ENCODE measurements at places on chromosomes 1 and 21. TPM values are rescaled to one million over a fixed set of nuclear protein-coding genes. Genes with fewer than 3 reads are reported as not detected.

HUNK gene
- 0.14 TPM for polyA plus RNA-seq

RAB3GAP2 gene
- 10.8 TPM for polyA plus RNA-seq

RAP1A gene
- polyA plus RNA-seq = 64.2 TPM

DNA sequence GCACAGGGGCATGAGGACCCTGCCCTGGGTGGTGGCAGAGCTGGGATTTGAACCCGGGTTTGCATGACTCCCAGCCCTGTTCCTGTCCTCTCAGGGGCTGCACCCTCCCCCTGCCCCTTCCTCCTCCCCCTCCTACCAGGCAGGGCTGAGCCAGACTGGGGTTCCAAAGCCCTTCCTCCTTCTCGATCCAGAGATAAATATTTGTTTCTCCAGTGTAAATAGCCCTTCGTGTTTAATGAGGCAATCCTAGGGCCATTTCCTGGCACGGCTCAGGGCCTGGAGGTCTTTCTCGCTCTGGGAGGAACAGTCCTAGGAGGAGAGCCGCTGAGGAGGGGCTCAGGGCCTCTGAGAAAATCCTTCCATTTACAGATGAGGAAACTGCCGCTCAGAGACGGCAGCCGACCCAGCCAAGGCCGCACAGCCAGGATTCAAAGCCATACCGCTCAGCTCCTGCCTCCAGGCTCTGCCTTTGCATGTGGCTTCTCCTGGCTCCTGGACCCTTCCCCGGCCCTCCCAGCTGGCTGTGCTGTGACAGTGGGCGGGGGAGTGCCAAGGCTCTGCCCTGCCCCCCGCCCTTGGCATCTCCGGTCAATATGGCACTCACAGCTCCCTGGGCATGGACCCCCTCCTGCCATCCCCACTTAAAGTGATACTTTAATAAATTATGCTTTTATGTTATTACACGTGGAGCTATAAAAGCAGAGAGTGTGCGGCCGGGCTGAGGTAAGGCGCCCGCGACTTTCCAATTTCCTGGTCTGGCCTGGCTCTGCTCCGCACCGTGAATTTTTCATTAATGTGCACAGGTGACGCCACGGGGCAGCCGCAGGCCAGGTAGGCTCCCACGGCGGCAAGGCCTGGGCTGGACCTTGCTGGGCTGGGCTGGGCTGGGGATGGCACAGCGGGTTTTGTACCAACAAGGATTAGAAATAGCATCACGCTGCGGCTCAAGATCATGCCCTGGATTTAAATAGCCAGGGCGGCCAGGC lies 114.7 kb upstream of the WNT4 start:
- H3K4me3 ChIP-seq = no peak overlapping the region
- H3K4me1 ChIP-seq = no peaks in the 10 kb centered on the region
- no peak overlapping the region for H3K27ac ChIP-seq
- H3K36me3 ChIP-seq = no peaks in the 10 kb centered on the region

GRCh38 chr1:147641695-147642592 lies 28.4 kb downstream of the ACP6 start:
- H3K36me3 ChIP-seq = no peaks in the 10 kb centered on the region
- DNase-seq = peak; percentile 55
- H3K4me3 ChIP-seq = no peak overlapping the region
- H3K27me3 ChIP-seq = no peaks in the 10 kb centered on the region
- H3K27ac ChIP-seq = no peak overlapping the region

DNA sequence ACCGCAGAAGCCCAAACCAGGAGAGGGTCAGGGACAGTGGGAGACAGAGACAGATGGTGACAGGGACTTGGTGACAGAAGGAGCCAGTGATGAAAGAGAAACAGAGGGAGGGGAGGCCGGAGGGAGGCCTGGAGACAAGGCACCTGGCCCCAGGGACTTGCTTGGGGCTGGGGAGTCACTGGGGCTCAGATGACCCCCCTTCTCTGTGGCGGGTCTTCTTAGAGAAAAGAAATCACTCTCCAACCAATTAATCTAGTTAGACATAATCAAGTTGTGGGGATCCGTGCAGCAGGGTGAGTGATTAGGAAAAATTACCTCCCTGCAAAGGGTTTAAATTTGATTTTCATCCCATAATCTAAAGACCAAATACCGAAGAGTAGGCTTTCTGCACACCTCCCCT lies 519.8 kb downstream of the PTPRU start:
- no peak overlapping the region for H3K27ac ChIP-seq
- no peaks in the 10 kb centered on the region for H3K4me1 ChIP-seq
- H3K27me3 ChIP-seq = peaks cover 5% of the 10 kb centered on the region
- DNase-seq = no peak
- H3K36me3 ChIP-seq = no peaks in the 10 kb centered on the region
- no peak overlapping the region for H3K4me3 ChIP-seq

KRTAP10-11 gene
- polyA plus RNA-seq = not detected

KRTAP11-1 gene
- polyA plus RNA-seq = not detected

HES2 gene
- polyA plus RNA-seq = not detected

GRCh38 chr1:81671038-81671437 lies 129.7 kb upstream of the ADGRL2 start:
- H3K36me3 ChIP-seq = no peaks in the 10 kb centered on the region
- DNase-seq = no peak
- H3K27ac ChIP-seq = no peak overlapping the region
- H3K27me3 ChIP-seq = no peaks in the 10 kb centered on the region

- no peaks in the 10 kb centered on the region for H3K27me3 ChIP-seq
- H3K4me1 ChIP-seq = no peaks in the 10 kb centered on the region
- no peaks in the 10 kb centered on the region for H3K36me3 ChIP-seq
- no peak for DNase-seq
Observed at GRCh38 chr1:46642115-46642680, 25.6 kb upstream of the MOB3C start.

GRCh38 chr21:34795548-34796180 lies 126.9 kb downstream of the CLIC6 start:
- peaks cover 7% of the 10 kb centered on the region for H3K4me1 ChIP-seq
- no peak for DNase-seq
- no peak overlapping the region for H3K27ac ChIP-seq

DNA sequence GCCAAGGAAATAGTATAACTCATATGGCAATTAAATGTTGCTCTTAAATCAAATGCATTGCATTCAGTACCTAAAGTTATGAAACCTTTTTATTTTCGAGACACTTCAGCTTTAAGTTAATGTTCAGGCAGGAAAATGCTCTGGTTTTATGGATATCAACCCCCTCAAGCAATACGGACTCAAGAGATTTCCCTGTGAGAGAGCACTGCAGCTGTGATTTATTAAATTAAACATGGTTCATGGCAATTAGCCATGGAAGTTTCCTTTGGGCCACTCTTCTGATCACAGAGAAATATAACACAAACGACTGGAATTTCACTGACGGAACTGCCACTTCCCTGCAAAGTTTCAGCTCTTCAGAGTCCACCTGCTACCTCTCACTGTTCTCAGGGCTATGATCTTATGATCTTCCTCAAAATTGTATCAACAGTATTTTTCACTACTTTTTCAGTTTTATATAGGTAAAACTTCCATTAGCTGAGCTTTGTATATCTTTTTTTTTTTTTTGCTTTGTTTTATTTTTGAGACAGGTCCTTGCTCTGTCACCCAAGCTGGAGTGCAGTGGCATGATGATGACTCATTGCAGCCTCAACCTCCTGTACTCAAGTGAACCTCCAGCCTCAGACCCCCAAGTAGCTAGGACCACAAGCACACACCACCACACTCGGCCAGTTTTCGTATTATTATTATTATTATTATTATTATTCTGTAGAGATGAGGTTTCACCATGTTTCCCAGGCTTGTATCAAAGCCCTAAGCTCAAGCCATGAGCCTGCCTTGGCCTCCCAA lies 923.1 kb upstream of the TMPRSS15 start:
- DNase-seq = no peak
- no peaks in the 10 kb centered on the region for H3K36me3 ChIP-seq
- H3K4me1 ChIP-seq = no peaks in the 10 kb centered on the region
- H3K27ac ChIP-seq = no peak overlapping the region
- no peak overlapping the region for H3K4me3 ChIP-seq

- H3K36me3 ChIP-seq = no peaks in the 10 kb centered on the region
- no peaks in the 10 kb centered on the region for H3K27me3 ChIP-seq
- peaks cover 10% of the 10 kb centered on the region for H3K4me1 ChIP-seq
- H3K27ac ChIP-seq = no peak overlapping the region
Observed at GRCh38 chr1:167248707-167249642, 28.3 kb downstream of the POU2F1 start.

DNA sequence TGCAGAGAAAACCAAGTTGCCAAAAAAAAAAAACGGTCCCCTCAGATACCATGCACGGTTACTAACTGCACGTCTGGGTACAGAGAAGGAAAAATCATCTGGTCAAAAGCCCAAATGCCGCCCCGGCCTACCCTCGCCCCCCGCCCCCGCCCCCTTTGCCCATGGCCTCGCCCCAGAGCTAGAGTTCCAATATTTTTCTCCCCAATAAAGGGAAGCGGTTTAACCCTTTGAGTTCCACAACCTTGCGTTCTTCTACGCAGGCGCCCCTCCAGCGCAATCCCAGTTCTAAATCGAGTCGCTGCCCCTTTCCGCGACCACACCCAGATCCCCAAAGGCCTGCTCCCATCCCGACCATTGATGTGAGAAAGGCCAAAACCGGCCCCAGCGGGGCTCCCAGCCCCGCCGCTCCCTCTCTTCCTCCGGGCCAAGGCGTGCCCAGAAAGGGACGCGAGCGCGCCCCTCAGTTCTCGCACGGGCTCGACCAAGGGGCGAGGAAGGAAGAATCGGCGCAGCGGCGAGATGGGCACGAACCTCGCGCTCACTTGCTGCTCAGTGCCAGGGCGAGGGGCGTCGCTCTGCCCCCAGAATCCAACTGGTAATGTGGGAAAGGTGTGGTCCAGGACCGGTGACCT lies 797 bp downstream of the WDR47 start:
- peaks cover 19% of the 10 kb centered on the region for H3K4me1 ChIP-seq
- H3K27me3 ChIP-seq = no peaks in the 10 kb centered on the region
- no peaks in the 10 kb centered on the region for H3K36me3 ChIP-seq
- peak overlapping the region; percentile 73 for H3K27ac ChIP-seq
- H3K4me3 ChIP-seq = peak overlapping the region; percentile 99
- DNase-seq = peak; percentile 42

DNA sequence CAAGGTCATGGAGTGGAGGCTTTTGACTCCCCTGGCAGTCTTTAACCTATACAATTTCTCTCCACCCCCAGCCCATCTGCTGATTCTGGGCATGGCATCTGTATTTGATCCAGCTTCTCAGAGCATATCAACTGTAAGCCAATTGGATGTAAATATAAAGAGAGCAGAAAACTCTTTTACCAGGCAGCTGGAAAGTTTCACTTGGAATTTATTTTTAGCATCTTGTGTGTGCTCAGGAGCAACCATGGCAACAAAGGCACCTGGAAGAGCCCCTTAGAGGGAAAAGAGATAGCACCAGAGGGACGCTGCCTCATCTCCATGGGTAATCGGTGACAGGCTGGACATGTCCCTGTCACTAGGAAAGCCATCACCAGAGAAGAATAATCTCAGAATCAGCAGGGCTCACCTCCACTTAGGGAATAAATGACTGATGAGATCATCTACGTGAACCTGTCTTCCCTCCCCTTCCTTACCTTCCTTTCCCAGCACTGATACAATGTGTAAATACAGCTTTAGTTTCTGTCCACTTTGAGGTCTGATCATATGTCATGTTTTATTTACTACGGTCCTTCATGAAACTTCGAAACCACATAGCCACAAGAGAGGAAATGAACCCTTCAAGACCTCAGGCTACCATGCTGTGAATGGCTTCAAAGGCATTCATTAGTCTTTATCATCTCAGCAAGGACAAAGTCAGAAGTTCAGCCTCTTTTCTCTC lies 25.3 kb upstream of the SIPA1L2 start:
- no peak for DNase-seq
- H3K4me1 ChIP-seq = no peaks in the 10 kb centered on the region
- no peak overlapping the region for H3K4me3 ChIP-seq
- no peak overlapping the region for H3K27ac ChIP-seq
- H3K27me3 ChIP-seq = no peaks in the 10 kb centered on the region

DNA sequence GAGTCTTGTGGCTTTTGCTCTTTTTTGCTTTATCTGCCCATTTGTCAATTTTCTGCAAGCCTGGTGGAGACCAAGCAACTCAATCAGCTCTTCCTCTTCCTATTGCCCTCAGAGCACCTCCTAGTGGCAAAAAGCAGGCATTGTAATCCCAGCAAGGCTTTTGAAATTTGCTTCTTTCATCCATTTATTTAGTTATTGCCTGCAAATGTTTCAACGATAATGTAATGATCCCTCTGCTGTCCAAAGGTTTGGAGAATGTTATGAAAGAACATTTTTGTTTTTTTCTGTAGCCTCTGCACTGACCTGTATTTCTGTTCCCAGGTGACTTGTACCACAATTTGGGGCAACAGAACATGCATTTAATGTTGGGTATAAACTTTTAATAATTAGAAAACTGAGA lies 127.8 kb downstream of the GABPA start:
- H3K27ac ChIP-seq = no peak overlapping the region
- no peak overlapping the region for H3K4me3 ChIP-seq
- no peaks in the 10 kb centered on the region for H3K4me1 ChIP-seq
- H3K36me3 ChIP-seq = no peaks in the 10 kb centered on the region

CFAP141 gene
- polyA plus RNA-seq = not detected

DNA sequence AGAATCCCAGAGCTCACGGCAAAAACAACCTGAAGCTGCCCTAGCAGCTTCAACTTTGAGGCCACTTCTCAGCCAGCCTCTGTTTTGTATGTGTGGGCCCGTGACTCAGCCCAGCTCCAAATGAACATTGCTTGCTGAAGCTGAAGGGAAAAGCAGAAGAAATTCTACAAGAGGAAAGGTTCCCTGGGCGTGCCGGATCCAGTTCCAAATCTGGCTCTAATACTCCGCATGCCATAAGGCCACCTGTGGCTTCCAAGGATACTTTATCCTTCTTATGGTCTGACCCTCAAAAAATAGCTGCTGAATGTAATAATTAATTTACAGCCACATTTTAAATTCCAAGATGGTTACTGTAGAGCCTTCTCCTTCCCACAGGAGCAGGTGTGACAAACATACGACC lies 24.3 kb downstream of the TSPAN2 start:
- no peak for DNase-seq
- H3K36me3 ChIP-seq = no peaks in the 10 kb centered on the region
- H3K4me3 ChIP-seq = no peak overlapping the region
- H3K27ac ChIP-seq = no peak overlapping the region

DNA sequence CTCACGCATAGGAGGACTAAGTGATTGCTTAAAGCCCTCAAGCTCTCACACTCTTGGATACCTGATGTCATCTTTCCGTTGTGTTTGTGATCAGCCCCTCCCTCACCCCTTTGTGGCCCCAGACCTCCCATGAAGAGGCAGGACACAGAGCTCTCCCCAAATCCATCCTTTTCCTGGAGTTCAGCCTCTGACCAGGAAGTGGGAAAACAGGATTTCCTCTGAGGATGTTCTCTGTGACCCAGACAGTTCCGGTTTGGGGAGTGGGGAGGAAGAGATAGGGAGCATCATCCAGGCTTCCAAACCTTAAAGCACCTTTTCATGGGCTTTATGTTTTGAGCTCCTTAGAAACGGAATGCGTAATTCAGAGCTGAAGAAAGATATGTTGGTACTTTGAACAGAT lies 11.9 kb upstream of the TAL1 start:
- no peak for DNase-seq
- no peaks in the 10 kb centered on the region for H3K27me3 ChIP-seq
- H3K4me1 ChIP-seq = no peaks in the 10 kb centered on the region
- no peak overlapping the region for H3K4me3 ChIP-seq
- H3K36me3 ChIP-seq = no peaks in the 10 kb centered on the region

- H3K36me3 ChIP-seq = peaks cover 13% of the 10 kb centered on the region
- no peak overlapping the region for H3K4me3 ChIP-seq
- H3K4me1 ChIP-seq = peaks cover 25% of the 10 kb centered on the region
- no peaks in the 10 kb centered on the region for H3K27me3 ChIP-seq
- H3K27ac ChIP-seq = no peak overlapping the region
- no peak for DNase-seq
Observed at GRCh38 chr1:204274446-204274845, 60.7 kb upstream of the GOLT1A start.

Measured in heart right ventricle (tissue), 16 donors.